ENCODE measurements at places on chromosomes 7 and 10.

- DNase-seq, result no peak
These were observed 149.8 kb upstream of the WDR11 start for GRCh38 chr10:120701381-120701780.

DNA sequence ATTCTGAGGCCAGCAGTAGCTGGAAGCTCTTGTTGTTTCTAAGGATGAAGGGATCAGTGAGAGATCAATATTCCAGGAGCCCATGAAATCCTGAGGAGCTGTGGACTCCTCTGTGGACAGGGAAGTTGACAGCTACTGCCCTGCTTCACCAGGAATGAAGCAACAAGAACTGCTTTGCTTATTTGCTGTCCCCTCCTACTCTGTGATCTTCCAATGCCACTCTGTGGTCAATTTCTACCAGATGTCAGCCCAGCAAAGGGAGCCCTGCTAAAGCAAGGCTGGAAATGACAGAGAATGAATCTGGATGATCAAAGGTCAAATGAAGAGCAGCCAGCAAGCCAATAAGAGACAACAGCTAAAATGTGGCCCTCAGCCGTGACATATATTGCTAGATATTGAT, 227.5 kb upstream of the CHRM2 start:
- DNase-seq, result no peak

- no peak for DNase-seq
These were observed 174.4 kb downstream of the ARID5B start for GRCh38 chr10:62075912-62076311.

GRCh38 chr7:37312608-37313007, 136.1 kb downstream of the ELMO1 start:
- DNase-seq, result no peak

DNA sequence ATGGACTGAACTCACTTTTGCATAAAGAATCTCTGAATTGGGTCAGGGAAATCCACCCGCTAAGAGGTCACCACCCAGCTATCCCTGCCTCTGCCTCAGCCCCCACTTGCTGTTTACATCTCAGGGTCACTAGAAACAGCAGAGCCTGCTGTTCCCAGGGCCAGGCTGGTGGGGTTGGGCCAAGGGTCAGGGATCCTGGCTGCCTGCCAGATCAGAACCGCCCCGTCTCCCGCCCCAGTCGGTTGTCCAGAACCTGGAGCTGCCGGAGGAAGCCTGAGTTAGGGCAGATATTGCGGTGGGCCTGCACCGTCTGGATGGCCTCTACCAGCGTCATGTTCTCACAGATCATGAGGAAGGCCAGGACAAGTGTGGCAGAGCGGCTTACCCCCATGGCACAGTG, 17.0 kb upstream of the SAMD8 start:
- no peak for DNase-seq

- DNase-seq, result no peak
These were observed 21.6 kb upstream of the KLF6 start for GRCh38 chr10:3806603-3807002.

- no peak for DNase-seq
These were observed 45.3 kb upstream of the PPIF start for GRCh38 chr10:79301754-79302530.

DNA sequence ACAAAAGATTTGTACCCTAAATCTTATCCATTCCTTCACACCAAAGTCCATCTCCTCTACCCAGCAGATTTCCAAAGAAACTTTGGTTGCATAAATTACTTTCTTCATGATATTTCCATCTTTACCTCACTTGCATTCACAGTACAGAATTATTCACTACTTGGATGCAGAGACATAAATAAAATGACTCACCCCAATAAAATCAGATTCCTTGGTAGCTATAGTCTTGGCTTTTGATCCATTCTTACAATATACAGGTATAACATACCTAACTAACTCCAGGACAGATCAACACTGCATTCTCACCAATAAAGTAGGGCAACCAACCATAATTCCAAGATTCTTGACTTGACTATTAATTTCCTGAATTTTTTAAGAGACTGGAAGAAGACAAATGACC, 815.1 kb downstream of the MAGI2 start:
- DNase-seq, result no peak

- DNase-seq, result no peak
These were observed 136.4 kb downstream of the VTI1A start for GRCh38 chr10:112583236-112583939.

DNA sequence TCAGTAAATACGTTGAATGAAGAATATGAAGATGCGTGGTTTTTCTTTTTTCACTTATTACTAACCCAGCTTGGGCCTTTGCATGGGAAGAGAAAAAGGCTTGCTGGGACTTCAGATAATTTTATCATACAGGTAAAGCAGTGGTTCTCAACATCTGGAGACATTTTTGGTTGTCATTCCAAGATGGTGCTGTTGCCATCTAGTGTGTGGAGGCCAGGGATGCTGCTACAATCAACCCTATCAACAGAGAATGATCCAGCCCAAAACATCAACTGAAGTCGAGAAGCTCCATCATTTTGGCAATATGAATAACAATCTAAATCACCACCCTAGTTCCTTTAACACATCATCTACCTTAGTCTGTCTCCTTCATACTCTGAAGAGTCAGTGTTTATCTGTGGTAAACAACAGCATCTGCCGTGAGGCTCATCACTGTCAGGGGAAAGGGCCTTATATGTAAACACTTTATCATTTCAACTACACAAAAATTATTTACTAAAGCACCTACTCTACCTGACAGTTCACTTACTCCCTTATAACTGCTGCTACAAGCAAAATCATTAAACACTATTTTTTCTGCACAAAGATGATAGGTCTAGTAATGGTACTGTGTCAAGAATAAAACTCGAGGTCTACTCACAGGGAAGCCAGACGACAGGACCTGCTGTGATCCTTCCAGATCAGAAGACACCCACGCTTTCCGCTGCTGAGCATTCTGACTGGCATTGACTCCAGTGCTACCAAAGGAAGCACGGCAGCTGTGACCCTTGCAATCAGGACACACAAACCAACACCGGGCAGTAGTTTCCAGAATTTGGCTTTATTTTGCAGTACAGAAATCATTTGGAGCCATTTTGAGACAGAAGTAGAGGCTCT, 48.6 kb downstream of the GDI2 start:
- no peak for DNase-seq

DNA sequence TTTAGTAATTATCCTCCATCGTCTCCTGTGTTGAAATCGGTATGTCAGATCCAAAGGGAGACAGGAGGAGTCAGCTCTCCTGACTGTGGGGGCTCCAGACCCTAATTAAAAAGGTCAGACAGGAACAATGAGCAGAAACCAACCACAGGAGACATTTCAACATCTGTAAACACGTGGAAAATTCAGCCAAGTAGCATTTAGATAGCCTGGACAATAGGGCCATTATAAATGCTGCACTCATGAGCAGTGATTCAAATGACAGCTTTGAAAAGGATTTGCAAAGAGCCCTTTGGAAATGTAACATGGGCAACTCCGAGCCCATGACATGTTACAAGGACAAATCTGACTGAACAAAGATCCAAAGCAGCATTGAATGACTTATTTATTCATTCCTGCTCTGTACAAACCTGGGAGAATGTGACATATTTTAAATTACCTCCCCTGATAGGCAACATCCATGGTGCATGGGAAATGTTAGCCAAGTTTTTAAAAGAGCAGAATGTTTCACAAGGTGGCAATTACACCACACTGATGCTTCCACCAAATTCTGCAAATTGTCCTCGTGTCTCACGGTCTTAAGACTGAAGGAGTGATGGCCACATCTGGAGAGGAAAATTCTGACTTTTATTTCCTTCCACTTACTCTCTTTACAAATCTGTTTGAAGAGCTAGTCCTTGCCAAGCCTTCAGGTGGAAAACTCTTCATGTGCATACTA, 113.3 kb upstream of the KMT2E start:
- no peak for DNase-seq

- DNase-seq, result no peak
These were observed 67.1 kb downstream of the WDFY4 start for GRCh38 chr10:48751730-48752129.

GRCh38 chr7:51292596-51292995, 24.0 kb downstream of the COBL start:
- DNase-seq, result no peak

GRCh38 chr7:30286749-30287148, 2.4 kb downstream of the ZNRF2 start:
- DNase-seq, result no peak

DNA sequence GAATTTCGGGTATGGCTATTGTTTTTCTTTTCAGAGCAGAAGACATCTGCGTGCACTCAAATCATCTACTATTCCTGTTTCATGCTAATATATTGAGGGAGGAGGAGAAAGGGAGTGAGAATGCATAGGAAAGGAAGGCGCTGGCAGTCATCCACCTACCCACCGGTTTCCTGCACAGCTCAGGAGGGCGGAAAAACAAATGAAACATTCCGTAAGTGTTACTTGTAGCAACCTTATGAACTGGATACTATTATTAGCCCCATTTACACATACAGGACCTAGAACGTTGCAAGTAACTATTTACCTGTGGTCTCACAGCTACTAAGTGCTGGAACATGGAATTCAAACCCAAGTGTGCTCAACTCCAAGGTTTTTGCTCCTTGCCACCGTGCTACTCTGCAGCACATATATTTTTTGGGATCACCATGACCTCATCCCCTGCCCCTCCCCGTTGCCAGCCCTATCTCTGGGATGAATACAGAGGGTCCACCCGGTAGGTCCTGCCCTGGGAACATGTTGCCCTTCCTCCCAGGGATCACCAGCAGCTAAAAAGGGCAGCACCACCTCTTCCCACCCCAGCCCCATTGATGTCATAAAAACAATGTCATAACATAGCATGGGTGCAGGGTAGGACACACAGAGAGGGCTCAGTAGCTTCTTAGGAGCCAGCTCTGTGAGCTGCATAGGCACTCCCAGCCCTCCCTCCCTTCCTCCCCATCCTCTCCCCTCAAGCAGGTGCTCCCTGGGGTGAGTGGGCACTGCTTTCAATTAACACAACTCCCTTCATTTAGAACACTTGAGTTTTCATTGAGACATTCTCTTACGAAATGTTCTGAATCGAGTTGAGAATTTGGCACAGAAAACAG, 16.9 kb downstream of the GFRA1 start:
- DNase-seq, result no peak

DNA sequence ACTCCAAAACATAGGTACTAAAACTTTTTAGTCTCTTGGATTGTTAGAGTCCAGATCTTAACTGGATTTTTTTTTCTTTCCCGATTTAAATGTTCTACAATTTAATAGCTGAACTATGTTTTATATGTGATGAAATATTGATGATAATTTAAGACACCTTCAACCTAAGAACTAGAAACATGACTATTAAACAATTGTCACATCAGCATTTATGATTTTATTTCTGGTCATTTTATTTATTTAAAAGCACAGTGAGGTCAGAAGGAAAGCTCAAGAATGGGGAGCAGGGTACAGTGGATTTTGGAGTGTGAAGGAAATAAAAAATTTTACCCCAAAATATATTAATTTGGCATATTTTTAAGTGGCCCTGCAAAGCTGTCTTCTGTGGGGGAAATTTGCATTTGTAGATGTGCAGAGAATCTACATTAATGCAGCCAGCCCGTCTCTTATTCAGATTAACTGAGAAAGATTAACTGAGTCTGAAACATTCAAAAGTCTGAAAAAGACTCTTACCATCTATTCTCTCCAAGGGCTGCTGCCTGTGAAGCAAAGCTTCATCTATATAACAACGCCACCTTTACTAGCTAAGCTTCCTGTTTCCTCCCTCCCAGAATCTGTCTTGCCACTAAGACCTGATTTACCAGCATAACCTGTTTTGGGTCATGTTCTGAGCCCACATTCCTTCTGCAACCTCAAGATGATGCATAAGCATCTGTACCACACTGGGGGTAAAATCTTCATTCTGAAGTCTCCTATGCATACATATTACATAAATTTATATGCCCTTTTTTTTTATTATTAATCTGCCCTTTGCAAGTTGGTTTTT, 86.4 kb downstream of the TMEM106B start:
- no peak for DNase-seq

GRCh38 chr10:131237991-131238651, 73.4 kb downstream of the TCERG1L start:
- no peak for DNase-seq

GRCh38 chr10:104128214-104128613, 6.2 kb downstream of the SFR1 start:
- no peak for DNase-seq

- DNase-seq, result no peak
These were observed 4.8 kb upstream of the CUX1 start for GRCh38 chr7:101812595-101812994.

Measured in KG1 (cell line).